ENCODE measurements at places on chromosomes 16 and 17. TPM values are rescaled to one million over a fixed set of nuclear protein-coding genes. Genes with fewer than 3 reads are reported as not detected.

PRKCA gene
- 24.6 TPM for total RNA-seq

C17orf113 gene
- 0.28 TPM for total RNA-seq

ZNF205 gene
- 10.1 TPM for total RNA-seq

DNAI2 gene
- total RNA-seq: not detected

TM4SF5 gene
- not detected for total RNA-seq

DNA sequence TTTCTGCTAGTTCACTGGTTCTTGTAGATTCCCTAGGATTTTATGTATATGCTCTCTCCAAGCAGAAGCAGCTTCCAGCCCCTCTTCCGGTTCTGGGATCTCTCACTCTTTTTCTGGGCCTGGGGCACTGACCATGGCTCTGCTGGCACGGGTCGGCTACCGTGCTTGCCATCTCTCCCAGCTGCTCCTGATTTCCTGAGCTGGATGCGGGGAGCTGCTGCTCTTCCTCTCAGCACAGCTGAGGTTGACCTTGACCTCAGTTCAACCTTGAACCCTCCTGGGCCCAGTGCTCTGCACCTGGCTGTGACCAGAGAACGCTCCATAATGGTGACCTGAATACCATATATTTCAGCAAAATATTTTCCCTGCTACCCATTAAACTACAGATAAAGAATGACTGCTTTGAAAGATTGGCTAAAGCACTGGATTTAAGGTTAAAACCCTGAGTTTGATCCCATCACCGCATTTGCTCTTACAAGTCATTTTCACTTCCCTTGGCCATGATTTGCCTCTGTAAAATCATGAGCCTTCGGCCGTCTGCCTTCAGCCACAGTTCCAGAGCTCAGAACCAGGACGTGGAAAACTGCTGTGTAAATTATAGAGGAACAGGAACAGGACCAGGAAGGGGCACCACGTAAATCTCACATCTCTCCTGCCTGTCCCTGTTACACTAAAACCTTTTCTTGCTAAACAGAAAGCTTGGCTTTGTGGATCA is 130.8 kb upstream of the CHMP6 start:
- H3K27ac ChIP-seq: no peak overlapping the region
- H3K4me3 ChIP-seq: no peak overlapping the region
- no peak for DNase-seq

DNA sequence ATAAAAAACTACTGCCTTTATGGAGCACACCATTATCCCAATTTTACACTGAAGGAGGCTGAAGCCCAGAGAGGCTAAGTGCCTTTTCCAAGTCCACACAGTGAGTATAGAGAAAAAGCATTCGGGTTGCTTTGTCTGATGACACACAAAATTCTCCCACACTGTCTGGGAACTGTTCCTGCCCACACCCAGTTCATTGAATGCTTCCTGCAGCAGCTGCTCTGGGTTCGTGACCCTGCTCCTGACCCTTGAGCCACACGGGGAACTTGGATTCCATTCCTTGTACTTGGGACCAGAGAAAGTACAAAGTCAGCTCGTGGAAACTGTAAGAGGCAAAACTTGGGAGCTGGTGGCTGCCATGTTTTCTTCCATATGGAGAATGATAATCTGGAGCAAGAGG is 57.9 kb downstream of the AKAP1 start:
- H3K27me3 ChIP-seq: no peaks in the 10 kb centered on the region
- no peaks in the 10 kb centered on the region for H3K36me3 ChIP-seq
- no peak overlapping the region for H3K27ac ChIP-seq
- no peaks in the 10 kb centered on the region for H3K4me1 ChIP-seq
- no peak overlapping the region for H3K4me3 ChIP-seq
- no peak for DNase-seq

GRCh38 chr17:65545705-65546523 is 15.5 kb downstream of the AXIN2 start:
- no peak for DNase-seq
- H3K36me3 ChIP-seq: no peaks in the 10 kb centered on the region
- H3K4me1 ChIP-seq: peaks cover 17% of the 10 kb centered on the region
- H3K4me3 ChIP-seq: no peak overlapping the region
- H3K27ac ChIP-seq: peak overlapping the region; percentile 60
- no peaks in the 10 kb centered on the region for H3K27me3 ChIP-seq

DNA sequence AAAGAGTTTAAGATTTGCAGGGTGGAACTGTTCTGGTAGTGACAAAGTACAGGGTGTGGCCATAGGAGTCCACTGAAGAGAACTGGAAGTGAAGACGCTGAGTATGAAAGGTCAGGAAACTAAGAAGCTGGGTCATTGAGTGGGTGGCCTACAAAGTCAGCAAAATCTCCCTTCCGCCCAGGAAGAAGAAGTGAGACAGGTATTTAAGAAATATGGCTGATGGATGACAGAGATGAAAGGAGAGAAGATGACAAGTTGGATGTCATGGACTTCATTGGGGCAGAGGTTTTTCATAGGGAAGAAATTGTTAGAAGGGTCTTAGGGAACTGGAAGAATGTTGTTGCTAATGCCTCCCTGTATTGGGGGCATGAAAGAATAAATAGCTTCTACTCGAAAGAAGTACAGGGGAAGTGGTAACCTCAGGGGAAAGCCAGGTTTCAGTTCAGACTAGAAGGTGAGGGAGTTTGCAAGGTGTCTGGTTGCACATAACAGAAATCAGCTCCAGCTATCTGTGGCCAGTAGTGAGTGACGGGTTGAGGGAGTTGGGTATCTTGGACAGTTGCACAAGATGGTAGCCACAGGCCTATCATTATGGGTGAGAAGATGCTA is 33.6 kb upstream of the MED13 start:
- no peak for DNase-seq
- H3K4me1 ChIP-seq: no peaks in the 10 kb centered on the region
- no peak overlapping the region for H3K4me3 ChIP-seq
- no peaks in the 10 kb centered on the region for H3K27me3 ChIP-seq

DNA sequence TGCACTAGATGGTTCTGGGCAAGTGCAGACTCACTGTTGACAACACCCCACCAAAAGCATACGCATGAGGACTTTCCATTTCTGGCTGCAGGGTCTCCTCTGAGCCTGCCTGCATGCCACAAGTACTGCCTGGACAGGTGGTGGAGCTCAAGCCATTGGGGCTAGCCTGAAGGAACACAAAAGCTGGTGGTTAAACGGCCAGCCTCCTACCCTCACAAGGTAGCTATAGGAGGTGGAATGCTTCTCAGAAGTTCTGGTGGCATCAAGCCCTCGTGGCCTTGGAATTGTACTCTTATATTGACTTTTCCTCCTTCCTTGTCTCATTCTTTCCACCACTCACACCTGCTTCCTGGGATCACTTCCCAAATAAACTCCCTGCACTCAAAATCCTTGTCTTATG is 56.6 kb upstream of the BCAR1 start:
- H3K4me3 ChIP-seq: no peak overlapping the region
- H3K27me3 ChIP-seq: no peaks in the 10 kb centered on the region
- H3K36me3 ChIP-seq: peaks cover 4% of the 10 kb centered on the region
- H3K4me1 ChIP-seq: peaks cover 38% of the 10 kb centered on the region
- no peak overlapping the region for H3K27ac ChIP-seq
- DNase-seq: no peak

GRCh38 chr17:1555651-1556471 is 6.7 kb downstream of the PITPNA start:
- DNase-seq: peak; percentile 54
- no peak overlapping the region for H3K4me3 ChIP-seq
- peaks cover 35% of the 10 kb centered on the region for H3K36me3 ChIP-seq
- peaks cover 11% of the 10 kb centered on the region for H3K4me1 ChIP-seq
- no peaks in the 10 kb centered on the region for H3K27me3 ChIP-seq

- H3K4me1 ChIP-seq: no peaks in the 10 kb centered on the region
- peaks cover 93% of the 10 kb centered on the region for H3K36me3 ChIP-seq
- no peaks in the 10 kb centered on the region for H3K27me3 ChIP-seq
- no peak overlapping the region for H3K27ac ChIP-seq
- no peak overlapping the region for H3K4me3 ChIP-seq
Observed at GRCh38 chr16:3781421-3781820, 64.1 kb upstream of the TRAP1 start.

DNA sequence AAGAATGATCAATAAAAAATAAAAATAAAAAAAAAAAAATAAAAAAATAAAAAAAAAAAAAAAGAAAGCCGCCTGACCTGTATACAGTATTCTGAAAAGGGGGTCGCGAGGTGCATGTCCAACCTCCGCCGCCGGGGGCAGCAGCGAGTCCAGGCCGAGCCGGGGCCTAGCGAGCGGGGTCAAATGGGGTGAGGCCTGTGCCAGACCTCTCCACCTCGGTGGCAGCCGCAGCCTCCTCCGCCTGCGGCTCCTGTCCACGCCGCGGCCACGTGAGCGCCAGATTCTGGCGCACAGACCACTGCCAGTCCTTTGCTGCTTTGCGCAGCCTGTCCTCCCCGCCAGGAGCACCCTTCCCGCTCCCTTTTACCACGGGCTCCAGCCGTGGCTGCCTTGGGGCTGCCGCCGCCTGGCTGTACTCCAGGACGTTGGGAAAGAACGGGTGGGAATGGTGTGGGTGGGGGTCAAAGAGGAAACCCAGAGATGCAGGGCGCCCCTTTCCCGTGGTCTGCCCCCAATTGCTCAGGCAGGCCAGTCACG is 2.4 kb upstream of the BCKDK start:
- no peak overlapping the region for H3K27ac ChIP-seq
- no peak overlapping the region for H3K4me3 ChIP-seq
- no peaks in the 10 kb centered on the region for H3K27me3 ChIP-seq
- H3K36me3 ChIP-seq: peaks cover 13% of the 10 kb centered on the region
- peaks cover 13% of the 10 kb centered on the region for H3K4me1 ChIP-seq

- H3K36me3 ChIP-seq: peaks cover 16% of the 10 kb centered on the region
- H3K4me1 ChIP-seq: peaks cover 63% of the 10 kb centered on the region
- no peak overlapping the region for H3K27ac ChIP-seq
- H3K4me3 ChIP-seq: no peak overlapping the region
- DNase-seq: peak; percentile 30
Observed at GRCh38 chr17:40351359-40352236, 12.9 kb downstream of the GJD3 start.

GRCh38 chr17:60627124-60627523 is 27.1 kb downstream of the PPM1D start:
- no peak for DNase-seq
- H3K27me3 ChIP-seq: no peaks in the 10 kb centered on the region
- H3K27ac ChIP-seq: no peak overlapping the region
- peaks cover 40% of the 10 kb centered on the region for H3K36me3 ChIP-seq
- no peak overlapping the region for H3K4me3 ChIP-seq

DNA sequence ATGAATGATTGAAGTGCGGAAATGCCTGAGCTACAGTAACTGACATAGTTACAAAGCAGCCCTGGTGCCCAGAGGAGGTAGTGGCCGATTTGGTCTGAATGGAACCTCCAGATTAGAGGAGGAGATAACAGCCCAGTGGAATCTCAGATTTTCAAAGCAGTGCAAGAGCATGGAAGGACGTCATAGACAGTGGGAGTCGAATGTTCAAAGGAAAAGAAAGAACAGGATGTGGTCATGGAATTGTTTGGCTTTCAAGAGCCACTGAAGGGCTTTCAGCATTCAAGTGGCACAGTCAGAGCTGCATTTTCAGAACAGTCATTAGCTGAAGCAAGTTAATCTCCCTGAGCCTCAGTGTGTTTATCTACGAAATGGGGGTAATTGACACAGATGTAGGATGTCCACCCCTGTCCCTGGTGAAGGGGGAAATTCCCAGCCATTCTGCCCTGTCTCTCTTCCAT is 104.6 kb upstream of the CACNG3 start:
- no peaks in the 10 kb centered on the region for H3K36me3 ChIP-seq
- DNase-seq: no peak
- H3K27ac ChIP-seq: no peak overlapping the region
- no peak overlapping the region for H3K4me3 ChIP-seq
- no peaks in the 10 kb centered on the region for H3K27me3 ChIP-seq
- peaks cover 4% of the 10 kb centered on the region for H3K4me1 ChIP-seq

DNA sequence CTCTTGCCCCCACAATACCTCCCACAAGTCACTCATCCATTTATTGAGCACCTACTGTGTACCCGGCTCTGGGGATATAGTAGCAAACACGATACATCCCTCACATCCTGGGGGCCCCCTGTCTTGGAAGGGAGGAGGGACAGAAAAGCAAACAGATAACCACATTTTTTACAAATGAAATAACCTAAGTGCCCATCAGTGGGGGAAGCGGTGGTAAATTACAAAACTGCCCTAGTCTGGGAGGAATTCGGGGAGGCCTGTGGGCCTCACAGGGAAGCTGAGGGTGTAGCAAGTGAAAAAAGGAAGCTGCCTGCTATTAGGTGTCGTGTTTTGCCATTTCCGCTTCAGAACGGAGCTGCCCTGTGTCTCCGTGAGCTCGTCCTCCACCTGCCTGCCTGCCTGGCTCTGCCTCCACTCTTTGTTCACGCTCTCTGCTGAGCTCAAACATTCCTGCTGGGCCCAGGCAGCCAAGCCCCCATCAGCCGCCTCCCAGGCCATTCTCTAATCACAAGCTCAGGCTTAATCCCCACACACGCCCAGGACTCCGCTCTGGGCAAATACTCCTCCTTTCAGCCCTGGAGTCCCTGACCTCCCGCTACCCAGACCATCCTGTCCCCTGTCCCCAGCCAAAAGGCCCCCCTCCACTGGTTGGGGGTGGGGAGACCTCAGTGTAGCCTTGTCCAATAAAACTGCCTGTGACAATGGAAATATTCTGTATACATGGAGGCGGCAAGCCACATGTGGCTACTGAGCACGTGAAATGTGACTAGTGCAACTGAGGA is 10.2 kb upstream of the SEC14L5 start:
- no peak overlapping the region for H3K27ac ChIP-seq
- no peak for DNase-seq
- H3K4me1 ChIP-seq: peaks cover 9% of the 10 kb centered on the region
